Progenitor cell of endocrine pancreas (in vitro differentiated cells): ENCODE measurements at places on chromosomes 6 and 20. TPM values are rescaled to one million over a fixed set of nuclear protein-coding genes. Genes with fewer than 3 reads are reported as not detected.

CYP24A1 gene
- not detected in 2 replicates for total RNA-seq

DEF6 gene
- total RNA-seq = 5.7 and 5.9 TPM in 2 replicates

SPO11 gene
- total RNA-seq = not detected in 2 replicates

SYCP2 gene
- 1.4 and 2.2 TPM in 2 replicates for total RNA-seq

PARD6B gene
- 29.7 and 32.9 TPM in 2 replicates for total RNA-seq

FAM184A gene
- 20.9 and 23.0 TPM in 2 replicates for total RNA-seq

CCR6 gene
- total RNA-seq = not detected in 2 replicates

CTAGE9 gene
- not detected in 2 replicates for total RNA-seq

IL20RA gene
- total RNA-seq = 0.84 and 0.93 TPM in 2 replicates

- DNase-seq = no peak
- peaks cover 17% of the 10 kb centered on the region for H3K27me3 ChIP-seq
- no peak overlapping the region for H3K27ac ChIP-seq
These were observed 955 bp upstream of the SLC26A8 start for GRCh38 chr6:36025260-36025931.

- H3K27me3 ChIP-seq = peaks cover 11% of the 10 kb centered on the region
- peaks cover 20% of the 10 kb centered on the region for H3K4me1 ChIP-seq
- H3K4me3 ChIP-seq = no peak overlapping the region
- DNase-seq = no peak
- H3K27ac ChIP-seq = no peak overlapping the region
- no peaks in the 10 kb centered on the region for H3K36me3 ChIP-seq
These were observed 502.9 kb downstream of the CD83 start for GRCh38 chr6:14620522-14620921.

DNA sequence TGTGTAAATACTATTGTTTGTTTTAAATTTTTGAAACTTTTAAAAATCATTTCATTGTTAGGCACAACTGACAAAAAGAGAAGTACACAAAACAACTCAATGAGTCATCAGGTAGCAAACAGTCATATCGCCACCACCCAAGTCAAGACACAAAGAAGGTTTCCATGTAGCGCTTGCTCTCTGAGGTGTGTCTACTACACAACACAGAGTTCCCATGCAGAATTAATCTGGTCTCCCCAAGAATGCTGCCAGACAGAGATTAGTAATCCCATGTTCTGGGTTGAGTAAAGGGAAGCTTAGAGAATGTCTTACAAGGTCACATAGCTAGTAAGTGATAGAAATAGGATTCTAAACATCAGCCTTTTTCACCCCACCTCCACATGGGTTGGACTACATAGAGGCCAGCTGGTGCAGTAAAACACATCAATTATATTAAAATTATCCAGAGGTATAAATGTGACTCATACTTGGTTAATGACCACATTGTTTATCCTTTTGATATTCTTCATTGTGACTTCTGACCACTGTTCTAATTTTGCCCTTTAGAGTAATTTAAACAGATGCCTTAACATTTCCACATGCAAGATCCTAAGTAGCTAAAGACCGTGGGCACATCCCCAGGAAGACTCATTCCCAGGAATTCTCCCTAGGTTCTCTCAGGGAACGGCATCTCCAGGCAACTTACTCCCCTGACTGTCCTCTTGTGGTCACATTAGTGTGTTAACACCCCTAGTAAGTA, 413.5 kb downstream of the PRKN start:
- peaks cover 9% of the 10 kb centered on the region for H3K27me3 ChIP-seq
- H3K4me3 ChIP-seq = no peak overlapping the region
- peaks cover 4% of the 10 kb centered on the region for H3K4me1 ChIP-seq
- DNase-seq = no peak

- no peak overlapping the region for H3K4me3 ChIP-seq
- H3K27me3 ChIP-seq = no peaks in the 10 kb centered on the region
- DNase-seq = no peak
- H3K27ac ChIP-seq = peak overlapping the region; percentile 65
- no peaks in the 10 kb centered on the region for H3K36me3 ChIP-seq
These were observed 26.3 kb downstream of the METTL24 start for GRCh38 chr6:110331816-110332215.

GRCh38 chr20:62391165-62392076, 4.5 kb downstream of the RPS21 start:
- H3K27me3 ChIP-seq = no peaks in the 10 kb centered on the region
- no peak overlapping the region for H3K4me3 ChIP-seq
- H3K27ac ChIP-seq = no peak overlapping the region
- DNase-seq = no peak
- H3K4me1 ChIP-seq = peaks cover 7% of the 10 kb centered on the region

DNA sequence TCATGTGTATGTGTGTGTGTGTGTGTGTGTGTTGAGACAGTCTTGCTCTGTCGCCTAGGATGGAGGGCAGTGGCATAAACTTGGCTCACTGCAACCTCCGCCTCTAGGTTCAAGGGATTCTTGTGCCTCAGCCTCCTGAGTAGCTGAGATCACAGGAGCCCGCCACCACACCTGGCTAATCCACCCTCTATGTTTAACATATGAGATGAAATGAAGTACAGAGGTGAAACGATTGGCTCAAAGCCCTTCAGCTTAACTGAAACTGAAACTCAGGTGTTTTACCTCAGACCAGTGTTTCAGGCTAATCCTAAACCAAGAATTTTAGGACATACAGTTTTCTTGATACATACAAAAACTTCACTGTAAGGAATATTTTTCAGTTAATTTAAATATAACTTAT, 167.3 kb downstream of the KCNQ5 start:
- H3K4me1 ChIP-seq = peaks cover 3% of the 10 kb centered on the region
- H3K4me3 ChIP-seq = no peak overlapping the region
- H3K36me3 ChIP-seq = no peaks in the 10 kb centered on the region
- no peak for DNase-seq

- no peak overlapping the region for H3K4me3 ChIP-seq
- DNase-seq = no peak
- H3K4me1 ChIP-seq = peaks cover 17% of the 10 kb centered on the region
- no peaks in the 10 kb centered on the region for H3K27me3 ChIP-seq
- peaks cover 18% of the 10 kb centered on the region for H3K36me3 ChIP-seq
- H3K27ac ChIP-seq = peak overlapping the region; percentile 69
These were observed 77.7 kb downstream of the CHD6 start for GRCh38 chr20:41540459-41540858.

DNA sequence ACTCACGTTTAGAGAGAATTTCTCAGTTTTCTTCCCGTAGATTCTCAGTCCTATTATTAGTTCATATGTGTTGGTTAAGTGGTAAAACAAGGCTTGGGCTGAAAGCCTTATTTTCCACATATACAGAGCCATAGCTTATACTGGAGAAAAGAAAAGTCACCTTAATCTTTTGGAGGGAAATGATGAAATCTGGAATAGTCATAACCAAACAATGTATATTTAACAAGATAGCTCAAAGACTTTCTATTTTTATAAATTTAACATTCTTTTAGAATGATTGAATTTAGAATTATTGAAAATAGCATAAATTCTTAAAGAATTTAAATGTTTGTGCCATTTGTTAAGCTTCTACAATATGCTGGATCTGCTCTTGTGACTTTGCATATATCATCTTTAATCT, 85.8 kb downstream of the CDKAL1 start:
- peaks cover 2% of the 10 kb centered on the region for H3K4me1 ChIP-seq
- DNase-seq = no peak
- no peak overlapping the region for H3K27ac ChIP-seq
- no peak overlapping the region for H3K4me3 ChIP-seq

DNA sequence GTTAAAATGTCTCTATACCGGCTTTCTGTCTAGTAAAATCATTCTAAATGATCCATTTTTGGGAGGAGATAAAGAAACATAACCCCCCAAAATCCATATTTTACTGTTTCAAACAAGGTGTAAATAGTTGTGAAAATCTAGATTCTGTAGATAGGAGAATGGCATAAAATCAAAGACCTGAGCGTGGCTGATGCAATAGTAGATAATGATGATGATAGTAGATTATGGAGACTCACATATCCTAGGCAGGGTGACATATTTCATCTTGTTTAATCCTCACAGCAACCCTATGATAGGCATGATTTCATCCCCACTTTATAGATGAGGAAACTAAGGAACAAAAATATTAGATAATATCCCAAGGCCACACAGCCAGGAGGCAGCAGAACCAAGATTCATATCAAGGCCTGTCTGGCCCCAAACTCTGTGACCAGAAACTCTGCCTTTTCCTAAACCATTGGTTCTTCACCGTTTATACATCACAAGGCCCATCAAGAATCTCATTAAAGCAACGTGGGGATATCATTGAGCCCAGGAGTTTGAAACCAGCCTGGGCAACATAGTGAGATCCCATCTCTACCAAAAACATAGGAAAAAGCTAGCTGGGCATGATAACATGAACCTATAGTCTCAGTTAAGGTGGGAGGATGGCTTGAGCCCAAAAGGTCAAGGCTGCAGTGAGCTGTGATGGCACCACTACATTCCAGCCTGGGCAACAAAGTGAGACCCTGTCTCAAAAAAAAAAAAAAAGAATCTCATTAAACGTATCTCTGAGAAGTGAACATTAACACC, 55.6 kb downstream of the BPIFB1 start:
- H3K4me1 ChIP-seq = no peaks in the 10 kb centered on the region
- no peak overlapping the region for H3K4me3 ChIP-seq
- H3K36me3 ChIP-seq = no peaks in the 10 kb centered on the region
- H3K27ac ChIP-seq = no peak overlapping the region

- no peaks in the 10 kb centered on the region for H3K27me3 ChIP-seq
- peaks cover 42% of the 10 kb centered on the region for H3K4me1 ChIP-seq
- DNase-seq = no peak
- no peaks in the 10 kb centered on the region for H3K36me3 ChIP-seq
- peak overlapping the region; percentile 89 for H3K27ac ChIP-seq
These were observed 13.7 kb upstream of the TRIB3 start for GRCh38 chr20:366719-367485.

GRCh38 chr6:139919107-139920026, 544.9 kb upstream of the CITED2 start:
- H3K4me1 ChIP-seq = peaks cover 19% of the 10 kb centered on the region
- H3K4me3 ChIP-seq = no peak overlapping the region
- DNase-seq = no peak
- H3K27ac ChIP-seq = no peak overlapping the region
- no peaks in the 10 kb centered on the region for H3K36me3 ChIP-seq
- no peaks in the 10 kb centered on the region for H3K27me3 ChIP-seq

GRCh38 chr20:63552481-63553249, 1.3 kb upstream of the FNDC11 start:
- peaks cover 12% of the 10 kb centered on the region for H3K27me3 ChIP-seq
- peak overlapping the region; percentile 38 for H3K4me3 ChIP-seq
- H3K4me1 ChIP-seq = no peaks in the 10 kb centered on the region
- DNase-seq = no peak
- no peaks in the 10 kb centered on the region for H3K36me3 ChIP-seq
